ENCODE measurements at places on chromosomes 11 and 22. TPM values are rescaled to one million over a fixed set of nuclear protein-coding genes. Genes with fewer than 3 reads are reported as not detected.
A peak's percentile ranks its signal among the peaks of the same experiment; 100 is the strongest.

DNA sequence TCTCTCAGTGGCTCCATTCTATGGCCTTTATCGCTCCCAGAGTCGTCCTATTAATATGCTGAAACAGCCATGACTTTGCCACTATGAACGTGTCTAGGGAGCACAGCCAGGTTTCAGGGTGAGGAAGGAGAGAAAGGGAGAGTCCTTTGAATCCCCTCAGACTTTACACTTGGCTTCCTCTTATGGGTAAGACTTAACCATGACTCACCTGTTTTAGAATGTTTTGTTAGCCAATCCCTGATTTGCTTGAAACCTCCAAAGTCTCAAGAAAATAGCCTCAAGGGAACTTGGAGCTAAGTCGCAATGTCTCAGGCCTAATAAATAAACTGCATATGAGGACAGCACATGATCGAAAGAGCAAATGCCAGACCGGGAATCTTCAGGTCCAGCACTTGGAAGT is 131.2 kb upstream of the RCN1 start:
- no peak for DNase-seq

GRCh38 chr11:127369356-127369755 is 368.8 kb upstream of the KIRREL3 start:
- no peak for DNase-seq

Gene FAM180B
- total RNA-seq: 0.52 TPM

DNA sequence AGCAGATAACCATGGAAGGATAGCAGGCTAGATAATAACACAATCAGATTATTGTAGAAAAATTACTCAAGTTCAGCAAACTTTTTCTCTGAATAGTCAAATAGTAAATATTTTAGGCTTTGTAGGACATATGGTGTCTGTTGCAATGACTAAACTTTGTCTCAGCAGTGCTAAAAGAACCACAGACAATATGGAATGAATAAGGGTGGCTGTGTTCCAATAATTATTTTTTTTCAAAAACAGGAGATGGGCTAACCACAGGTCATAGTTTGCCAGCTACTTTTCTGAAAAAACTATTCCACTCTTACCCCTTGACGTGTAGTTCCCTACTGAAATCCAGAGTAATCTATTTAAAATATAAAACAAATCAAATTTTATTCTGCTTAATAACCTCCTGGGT is 153.9 kb upstream of the LRRC4C start:
- no peak for DNase-seq

GRCh38 chr11:112318184-112318591 is 57.5 kb upstream of the PLET1 start:
- DNase-seq: no peak

Gene TRIM66
- 10.2 TPM for total RNA-seq

DNA sequence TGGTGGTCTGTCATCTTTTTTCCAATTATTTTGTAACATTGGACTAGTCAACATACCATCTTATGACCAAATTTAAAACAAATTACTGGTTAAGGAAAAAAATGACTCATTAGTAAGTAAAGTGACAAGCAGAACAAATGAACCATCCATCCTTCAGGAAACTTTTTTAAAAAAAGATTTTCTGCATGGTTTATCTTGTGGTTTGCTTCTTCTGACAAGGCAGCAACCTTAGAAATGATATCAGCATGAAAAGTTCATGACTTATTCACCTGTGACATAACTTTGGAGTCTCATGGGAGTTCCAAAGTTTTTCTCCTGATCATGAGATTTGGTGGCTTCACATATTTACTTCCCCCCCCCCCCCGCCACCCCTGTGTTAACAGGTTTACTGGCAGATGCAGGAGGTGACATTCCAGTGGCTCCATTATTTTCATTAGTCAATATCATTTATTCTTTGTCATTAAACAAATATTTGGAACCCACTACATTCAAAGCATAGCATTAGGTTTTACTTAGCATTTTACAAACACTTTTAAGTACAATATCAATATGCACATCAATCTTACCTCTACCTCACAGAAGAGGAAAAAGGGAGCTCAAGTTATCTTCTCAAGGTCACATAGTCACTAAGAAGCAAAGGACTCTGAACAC is 40.7 kb downstream of the DCUN1D5 start:
- no peak for DNase-seq

DNA sequence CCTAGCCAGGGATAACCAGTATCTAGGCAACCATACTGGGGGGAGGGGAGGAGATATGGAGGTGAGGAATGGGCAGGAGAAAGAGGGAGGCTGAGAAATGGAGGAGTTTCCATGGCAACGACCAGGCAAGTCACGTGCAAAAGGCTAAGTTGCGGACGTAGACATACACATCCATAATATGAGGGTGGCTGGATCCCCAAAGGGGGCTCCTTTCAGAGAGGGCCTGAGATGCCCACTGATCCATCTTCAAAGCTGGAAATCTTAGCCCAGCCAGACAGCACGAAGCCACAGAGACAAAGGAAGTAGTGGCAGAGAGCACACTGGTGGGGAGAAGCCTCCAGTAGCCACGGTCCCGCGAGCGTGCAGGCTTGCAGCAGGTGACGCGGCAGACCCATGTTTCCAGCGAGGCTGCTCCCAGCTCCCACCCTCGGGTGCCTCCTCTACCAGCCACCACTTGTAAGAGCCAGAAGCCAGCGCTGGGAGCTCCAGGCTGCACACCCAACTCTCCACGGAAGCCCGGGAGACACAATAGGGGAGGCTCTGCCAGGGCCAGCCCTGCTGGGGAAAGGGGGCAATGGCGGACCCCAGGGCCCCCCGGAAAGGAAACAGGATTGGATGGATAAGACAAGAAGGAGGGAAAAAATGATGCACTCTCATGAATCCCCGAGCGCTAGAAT is 938 bp downstream of the FXYD6 start:
- DNase-seq: peak; percentile 79

DNA sequence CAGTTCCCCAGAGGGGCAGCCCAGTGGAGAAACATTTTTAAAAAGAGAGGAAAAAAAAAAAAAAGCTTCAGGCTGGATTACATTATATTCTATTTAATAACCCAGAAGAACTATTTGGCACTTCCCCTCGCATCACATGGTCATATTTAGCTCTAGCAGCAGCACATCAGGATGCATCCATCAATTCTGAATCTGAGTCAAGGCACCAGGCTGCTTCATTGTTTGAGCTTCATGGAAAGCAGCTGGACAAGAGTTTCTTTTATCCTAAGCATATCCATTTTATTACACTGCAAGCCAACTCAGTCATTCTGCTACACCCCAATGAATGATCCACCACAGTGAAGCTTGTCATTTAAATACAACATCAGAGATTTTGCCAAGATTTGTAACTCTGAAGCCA is 10.0 kb downstream of the SPTY2D1 start:
- DNase-seq: no peak

DNA sequence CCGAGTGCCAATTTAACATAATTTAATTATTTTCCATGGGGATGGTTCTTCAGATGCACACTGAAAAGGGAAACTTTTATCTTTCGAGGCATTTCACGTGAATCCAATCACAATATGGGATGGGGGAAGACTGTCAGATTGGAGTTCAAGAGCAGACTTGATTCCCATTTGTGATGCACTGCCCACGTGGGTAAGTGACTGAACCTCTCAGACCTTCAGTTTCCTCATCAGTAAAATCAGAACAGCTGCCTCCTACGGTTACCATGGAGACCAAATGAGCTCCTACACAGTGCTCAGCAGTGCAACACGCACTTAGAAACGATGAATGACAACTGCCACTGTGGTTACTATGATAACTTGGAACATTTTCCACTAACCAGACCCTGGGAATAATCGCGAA is 21.7 kb downstream of the KIAA0930 start:
- no peak for DNase-seq

GRCh38 chr11:116412118-116412889 is 360.5 kb downstream of the BUD13 start:
- DNase-seq: no peak

- DNase-seq: no peak
Measured at GRCh38 chr22:41875531-41876270, 39.2 kb downstream of the SHISA8 start.

DNA sequence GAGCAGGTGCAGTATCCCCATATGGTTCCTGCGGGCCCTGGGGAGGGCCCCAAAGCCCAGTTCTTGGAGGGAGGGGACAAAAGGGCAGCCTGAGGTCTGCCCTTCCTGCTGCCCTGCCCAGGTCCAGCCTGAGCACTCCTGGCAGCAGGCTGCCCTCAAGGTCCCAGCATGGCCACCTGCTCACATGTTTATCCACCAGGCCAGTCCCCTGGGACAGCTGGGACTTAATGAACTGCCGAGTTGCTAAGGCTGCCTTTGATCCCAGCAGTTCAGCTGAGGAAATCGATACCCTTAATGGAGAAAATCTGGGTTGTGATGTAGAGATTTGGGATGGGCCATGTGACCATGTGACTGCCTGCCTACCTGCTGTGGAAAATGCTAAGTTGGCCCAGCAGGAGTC is 146.2 kb downstream of the TRIM29 start:
- DNase-seq: no peak

DNA sequence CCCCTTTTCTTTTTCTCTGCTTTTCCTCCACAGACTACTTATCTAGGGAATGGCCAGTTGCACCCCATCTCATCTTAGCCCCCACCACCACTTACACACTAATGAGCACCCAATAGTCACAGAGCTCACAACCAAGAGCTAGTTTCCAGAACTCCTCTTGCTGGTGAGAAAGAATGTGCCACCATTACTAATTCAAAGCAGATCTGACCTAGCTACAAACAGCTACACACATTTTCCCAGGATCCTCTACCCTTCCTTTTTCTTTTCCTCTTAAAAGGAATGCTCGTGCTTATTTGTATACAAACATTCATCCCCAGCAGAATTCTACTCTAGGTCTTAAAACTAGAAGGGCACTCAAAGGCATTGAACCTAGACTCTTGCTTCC is 136.8 kb downstream of the CD44 start:
- DNase-seq: no peak

DNA sequence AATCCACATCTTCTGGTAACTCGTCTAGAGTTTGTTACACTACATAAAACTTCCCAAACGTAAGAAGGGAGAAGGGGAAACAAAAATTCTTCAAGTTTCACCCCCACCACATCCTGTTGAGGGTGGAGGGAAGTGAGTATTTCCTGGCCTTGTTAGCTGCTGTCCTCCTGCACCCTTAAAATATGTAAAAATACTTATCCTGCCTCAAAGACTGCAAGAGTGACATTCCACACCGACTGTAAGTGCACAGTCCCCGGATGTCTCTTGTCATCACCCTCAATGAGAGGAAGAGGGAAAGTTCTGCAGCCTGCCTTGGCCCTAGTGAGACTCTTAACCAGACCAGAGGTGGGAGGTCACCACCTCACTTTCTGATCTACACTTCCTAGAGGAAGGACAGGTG is 3.3 kb downstream of the TMEM121B start:
- DNase-seq: no peak

Gene ENTHD1
- total RNA-seq: not detected

DNA sequence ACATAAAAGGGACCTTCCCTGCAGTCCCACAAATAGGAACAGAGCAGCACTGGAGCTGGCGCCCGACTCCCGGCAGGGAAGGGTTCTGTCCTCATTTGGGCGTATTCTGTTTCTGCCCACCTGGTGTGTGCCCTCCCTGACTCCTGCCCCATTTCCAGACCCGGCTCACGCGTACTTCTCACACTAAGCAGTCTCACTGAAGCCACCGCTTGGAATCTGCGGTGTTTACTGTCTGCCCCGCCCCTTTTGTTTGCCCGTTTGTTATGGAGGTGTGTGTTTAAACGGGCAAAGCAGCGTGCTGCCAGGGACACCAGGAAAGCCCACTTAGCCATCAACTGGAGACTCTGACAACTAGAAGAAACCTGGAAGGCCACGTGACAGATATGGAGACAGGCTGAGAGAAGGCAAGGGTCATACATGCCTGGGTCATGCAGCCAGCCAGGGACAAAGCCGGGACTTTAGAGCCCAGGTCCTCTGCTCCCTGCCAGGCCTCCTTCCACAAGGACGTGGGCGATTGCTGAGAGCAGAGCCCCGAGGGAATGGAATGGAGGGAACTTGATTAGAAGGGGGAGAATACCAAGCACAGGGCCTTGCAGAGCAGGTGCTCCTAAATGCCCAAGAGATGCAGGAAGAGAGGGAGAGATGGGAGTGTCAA is 8.7 kb upstream of the EFCAB6 start:
- peak; percentile 74 for DNase-seq
